ENCODE measurements at places on chromosomes 7 and 10.
A peak's percentile ranks its signal among the peaks of the same experiment; 100 is the strongest.

- DNase-seq = peak; percentile 70
Observed at GRCh38 chr10:79374312-79375191, 27.3 kb downstream of the PPIF start.

GRCh38 chr10:132502544-132503300, 34.9 kb upstream of the INPP5A start:
- no peak for DNase-seq

DNA sequence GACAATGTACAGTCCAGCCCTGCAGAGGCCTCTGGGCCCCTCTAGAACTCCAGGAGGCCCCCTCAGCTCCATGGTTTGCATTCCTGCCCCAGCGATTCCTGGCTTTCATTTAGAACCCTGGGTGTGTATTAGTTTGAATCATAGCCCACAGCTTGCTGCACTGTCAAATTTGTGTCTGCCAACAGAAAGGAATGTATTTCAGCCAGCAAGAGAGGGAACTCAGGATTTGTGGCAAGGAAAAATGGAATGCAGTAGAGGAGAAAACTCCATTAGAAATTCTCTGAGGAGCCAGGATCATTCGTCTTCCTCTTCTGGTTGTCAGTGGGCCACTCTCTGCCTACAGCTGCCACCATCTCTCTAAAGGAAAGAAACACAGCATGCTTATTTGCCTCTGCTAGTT, 27.9 kb upstream of the WDR11 start:
- no peak for DNase-seq

- DNase-seq = no peak
Observed at GRCh38 chr7:33868166-33868565, 37.2 kb upstream of the BMPER start.

DNA sequence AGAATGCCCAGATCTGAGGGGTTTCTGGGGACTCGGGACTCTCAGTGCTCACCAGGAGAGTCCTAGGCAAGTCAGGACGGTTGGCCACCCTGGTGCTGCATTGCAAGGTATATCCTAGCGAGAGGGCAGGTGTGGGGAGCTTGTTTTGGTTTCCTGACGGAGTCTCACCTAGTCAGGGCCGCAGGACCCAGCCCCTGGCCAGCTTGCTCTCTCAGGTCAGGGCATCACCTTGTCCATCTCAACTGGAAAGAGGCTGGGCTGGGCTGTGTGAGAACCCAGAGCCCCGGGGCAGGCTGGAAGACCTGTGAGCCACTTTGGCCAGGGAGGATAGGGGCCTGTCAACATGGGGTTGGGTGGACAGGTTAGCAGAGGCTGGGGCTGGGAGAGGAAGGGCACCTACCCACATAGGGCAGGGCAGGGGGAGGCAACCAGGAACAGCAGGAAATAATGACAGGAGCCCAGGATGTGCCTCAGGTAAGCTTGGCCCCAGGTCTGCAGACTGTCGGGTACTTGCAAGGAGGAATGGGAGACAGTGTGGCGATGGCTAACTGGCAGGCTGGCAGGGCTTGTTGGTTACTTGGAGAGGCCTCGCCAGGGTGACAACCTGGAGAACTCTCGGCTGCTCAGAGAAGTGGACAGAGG, 31.5 kb downstream of the DNAJB12 start:
- DNase-seq = no peak

GRCh38 chr10:86262688-86263181, 103.9 kb downstream of the GRID1 start:
- no peak for DNase-seq

GRCh38 chr10:103991393-103992128, 24.6 kb downstream of the SLK start:
- no peak for DNase-seq

- no peak for DNase-seq
Observed at GRCh38 chr7:105473163-105473562, 48.9 kb downstream of the PUS7 start.

DNA sequence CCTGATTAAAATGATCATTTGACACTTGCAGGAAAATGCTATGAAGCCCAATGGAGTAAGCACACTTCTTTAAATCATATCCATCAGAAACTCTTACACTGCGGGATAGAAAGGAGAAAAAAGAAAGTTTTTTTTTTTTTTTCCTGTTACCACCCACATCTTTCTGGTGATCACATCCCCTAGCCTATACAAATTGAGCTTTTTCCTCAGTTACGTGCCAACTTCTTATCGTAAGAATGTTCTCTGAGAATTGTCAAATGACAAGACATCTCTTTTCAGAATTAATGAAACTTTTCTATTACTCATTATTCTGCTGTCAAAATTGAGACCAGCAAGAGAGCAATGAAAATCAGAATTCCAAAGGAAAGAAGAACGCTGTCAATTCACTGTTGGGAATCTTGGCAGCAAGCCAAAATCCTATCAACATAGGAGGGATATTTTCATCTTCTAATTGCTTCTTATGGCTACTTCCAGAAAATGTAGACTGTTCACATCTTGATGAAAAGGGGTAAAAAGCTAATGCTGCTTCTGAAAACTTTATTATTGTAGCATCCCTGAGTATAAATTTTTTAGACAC, 179.5 kb downstream of the ADAM12 start:
- DNase-seq = no peak

- no peak for DNase-seq
Observed at GRCh38 chr7:42617806-42618457, 293.9 kb downstream of the C7orf25 start.

GRCh38 chr10:123043409-123043925, 34.7 kb downstream of the ACADSB start:
- DNase-seq = peak; percentile 55

GRCh38 chr10:127399668-127400067, 149.4 kb upstream of the NPS start:
- no peak for DNase-seq

DNA sequence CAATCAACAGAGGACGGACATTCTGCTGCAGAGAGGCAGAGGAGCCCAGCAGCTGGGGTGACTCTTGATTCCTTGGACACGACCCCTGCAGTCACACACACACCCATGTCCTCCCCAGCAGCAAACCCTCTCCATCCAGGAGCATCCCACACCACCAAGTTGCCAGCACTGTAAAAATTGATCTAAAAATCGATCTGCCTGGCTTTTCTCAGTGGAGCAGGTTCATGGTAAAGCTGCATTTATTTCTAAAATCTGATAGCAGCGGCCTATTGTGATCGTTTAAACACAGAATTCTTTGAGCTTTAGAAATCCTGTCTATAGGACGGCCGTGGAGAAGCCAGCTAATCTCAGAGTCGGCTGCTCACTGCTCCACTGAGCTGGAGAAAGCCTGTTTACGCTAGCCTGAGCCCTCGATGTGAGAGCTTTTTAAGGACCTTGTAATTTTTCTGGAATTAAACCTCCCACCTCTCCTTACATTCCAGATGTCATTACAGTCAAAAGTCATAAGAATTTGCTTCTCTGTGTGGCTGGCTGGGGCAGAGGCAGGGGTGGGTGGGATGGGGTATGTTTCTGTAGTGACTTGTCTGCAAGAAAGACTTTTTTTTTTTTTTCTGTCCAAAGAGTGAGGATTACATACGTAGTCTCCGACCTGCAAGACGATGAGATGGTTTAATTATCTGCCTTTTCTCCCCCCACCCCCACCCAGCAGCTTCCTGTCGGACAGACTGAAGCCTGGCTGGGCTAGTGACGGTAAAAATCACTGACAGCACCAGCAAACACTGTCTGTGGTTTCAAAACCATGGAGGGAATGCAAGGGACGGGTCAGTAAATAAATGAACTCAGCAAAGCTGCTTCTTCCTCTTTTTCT, 31.6 kb downstream of the TRIM8 start:
- DNase-seq = no peak

GRCh38 chr10:31602541-31603234, 283.7 kb downstream of the ZEB1 start:
- DNase-seq = no peak

DNA sequence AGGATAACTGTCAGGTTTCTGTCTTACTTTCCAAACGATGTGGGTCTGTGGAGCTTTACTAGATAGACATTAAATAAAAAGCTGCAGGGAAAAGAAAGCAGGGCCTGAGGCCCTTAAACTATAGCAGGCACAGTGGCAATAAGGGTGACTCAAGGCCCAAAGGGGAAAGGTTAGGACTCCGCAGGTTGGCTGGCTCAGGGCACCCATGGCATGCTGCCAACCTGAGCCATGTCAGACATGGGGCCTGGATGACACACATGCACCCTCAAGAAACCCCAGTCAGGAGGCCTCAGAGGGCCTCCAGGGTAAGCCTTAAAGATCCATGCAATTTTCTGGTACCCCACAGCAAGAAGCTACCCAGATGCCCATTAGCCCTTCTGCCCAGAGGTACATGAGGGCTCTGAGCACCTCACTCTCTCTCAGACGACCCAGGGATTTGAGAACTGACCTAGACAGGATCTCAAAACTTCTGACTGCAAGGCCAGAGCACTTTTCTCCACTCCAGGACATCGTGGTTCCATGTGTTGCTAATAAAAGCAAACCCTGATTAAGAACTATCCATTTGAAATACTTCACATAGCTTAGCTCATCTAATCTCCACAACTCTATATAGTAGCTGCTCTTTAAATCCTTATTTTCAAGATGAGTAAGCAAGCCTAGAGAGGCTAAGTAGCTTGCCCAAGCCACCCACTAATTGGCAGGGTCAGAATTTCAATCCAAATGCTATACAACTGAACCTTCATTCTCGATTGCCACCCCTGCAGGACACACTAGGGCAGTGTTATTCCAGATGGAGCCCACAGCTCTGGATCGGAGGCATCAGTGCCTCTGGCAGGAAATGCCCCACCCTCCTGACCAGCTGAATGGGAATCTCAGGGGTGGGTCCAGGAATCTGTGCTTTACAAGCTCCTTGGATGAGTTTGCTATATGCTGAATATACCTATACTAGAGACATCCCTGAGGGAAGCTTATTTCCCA, 132.5 kb upstream of the EFCAB10 start:
- no peak for DNase-seq

DNA sequence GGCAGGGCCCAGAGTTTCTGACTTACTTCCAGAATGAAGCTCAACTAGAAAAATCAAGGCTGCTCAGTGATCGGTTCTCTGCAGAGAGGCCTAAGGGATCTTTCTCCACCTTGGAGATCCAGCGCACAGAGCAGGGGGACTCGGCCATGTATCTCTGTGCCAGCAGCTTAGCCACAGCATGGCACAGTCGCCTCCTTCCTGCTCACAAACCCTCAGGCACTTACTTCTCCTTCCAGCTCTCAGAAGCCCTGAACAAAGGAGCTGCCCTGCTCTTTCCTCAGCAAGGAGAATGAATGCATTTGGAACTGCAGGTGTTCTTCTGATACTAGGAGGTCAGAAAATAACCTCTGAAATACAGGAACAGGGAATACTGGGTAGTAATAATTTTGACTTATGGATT, 219.7 kb upstream of the PRSS1 start:
- no peak for DNase-seq

GRCh38 chr10:34102237-34102673, 712.8 kb downstream of the PARD3 start:
- no peak for DNase-seq

GRCh38 chr7:197413-198335, 5.3 kb downstream of the FAM20C start:
- no peak for DNase-seq

DNA sequence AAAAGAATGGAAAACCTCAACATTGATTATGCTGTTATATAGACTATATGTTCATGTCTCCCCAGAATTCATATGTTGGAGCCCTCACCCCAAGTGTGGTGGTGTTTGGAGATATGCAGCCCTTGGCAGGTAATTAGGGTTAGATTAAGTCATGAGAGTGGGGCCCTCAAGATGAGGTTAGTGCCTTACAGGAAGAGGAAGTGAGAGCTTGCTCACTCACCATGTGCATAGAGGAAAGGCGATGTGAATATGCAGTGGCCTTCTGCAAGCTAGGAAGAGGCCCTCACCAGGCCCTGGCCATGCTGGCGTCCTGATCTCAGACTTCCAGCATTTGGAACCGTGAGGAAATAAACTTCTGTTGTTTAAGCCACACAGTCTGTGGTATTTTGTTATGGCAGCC, 14.8 kb downstream of the ZNF33A start:
- no peak for DNase-seq

- peak; percentile 59 for DNase-seq
Observed at GRCh38 chr10:93080350-93081046, 6.8 kb downstream of the CYP26A1 start.

DNA sequence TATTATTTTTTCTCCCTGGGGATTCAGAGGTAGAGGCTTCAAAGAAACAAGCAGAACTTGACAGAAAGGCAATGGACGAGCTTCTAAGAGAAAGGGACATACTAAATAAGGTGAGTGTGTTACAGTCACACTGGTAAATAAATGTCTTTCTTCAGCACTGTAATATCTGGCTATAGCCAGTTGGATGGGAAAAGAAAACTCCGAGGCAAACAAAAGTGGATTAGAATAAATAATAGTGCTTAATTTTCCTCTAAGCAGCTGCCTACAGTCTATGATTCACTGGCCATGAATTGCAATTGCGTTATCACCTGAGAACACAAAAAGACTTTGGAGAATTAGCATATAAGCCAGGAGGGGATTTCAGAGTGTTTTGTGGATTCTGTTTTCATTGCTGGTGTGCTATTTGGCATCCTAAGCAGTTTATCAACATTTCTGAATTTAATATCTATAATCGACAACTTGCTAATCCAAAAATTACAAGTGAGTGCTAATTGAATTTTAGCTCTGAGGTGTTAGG, 23.2 kb downstream of the CFAP58 start:
- DNase-seq = no peak

- no peak for DNase-seq
Observed at GRCh38 chr10:22606164-22606614, 108.2 kb downstream of the PIP4K2A start.

GRCh38 chr7:38142736-38143135, 35.3 kb upstream of the STARD3NL start:
- DNase-seq = no peak

GRCh38 chr7:833601-834258, 1.5 kb downstream of the SUN1 start:
- no peak for DNase-seq

- no peak for DNase-seq
Observed at GRCh38 chr7:37930226-37930948, 9.9 kb downstream of the EPDR1 start.

GRCh38 chr10:49225218-49225876, 37.2 kb upstream of the TMEM273 start:
- no peak for DNase-seq

DNA sequence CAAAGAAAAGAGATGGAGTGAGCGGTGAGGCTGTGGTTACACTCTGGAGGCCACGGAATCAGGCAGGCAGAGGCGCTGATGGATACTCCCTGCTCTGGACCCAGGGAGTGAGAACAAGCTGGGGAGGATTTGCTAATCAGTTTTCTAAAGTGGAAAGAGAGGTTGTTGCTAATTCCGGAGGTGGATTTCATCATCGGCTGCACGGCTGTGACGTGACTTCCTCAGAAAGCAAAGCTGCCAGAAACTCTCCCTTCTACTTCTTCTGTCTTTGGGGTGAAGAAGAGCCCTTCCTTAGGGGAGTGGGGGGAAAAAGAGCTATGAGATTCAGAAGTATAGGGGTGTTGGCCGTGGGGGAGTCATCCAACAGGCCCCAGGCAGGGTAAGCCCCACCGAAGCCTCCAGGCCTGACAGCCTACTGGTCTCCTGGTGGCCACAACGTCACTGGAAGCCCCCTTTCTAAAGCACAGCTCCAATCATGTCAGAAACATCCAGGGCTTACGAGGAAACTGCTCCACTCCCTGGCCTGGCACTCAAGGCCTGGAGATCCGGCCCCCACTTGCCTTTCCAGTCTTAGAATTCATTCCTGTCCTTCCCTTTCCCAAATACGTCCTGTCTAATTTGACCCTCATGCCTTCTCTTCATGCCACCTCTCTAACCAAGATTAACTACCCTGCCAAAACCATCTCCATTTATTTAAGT, 114.5 kb downstream of the HIP1 start:
- DNase-seq = no peak

Data from hematopoietic multipotent progenitor cell treated with erythropoietin and hydrocortisone succinate and interleukin-3 and kit ligand, for 15 days (in vitro differentiated cells).